NCI-H69 (cell line): ENCODE measurements at places on chromosomes 5 and 9.

GRCh38 chr5:132758451-132758850 is 11.2 kb downstream of the CCNI2 start:
- DNase-seq: no peak

GRCh38 chr9:135048046-135048757 is 39.3 kb upstream of the OLFM1 start:
- no peak for DNase-seq

DNA sequence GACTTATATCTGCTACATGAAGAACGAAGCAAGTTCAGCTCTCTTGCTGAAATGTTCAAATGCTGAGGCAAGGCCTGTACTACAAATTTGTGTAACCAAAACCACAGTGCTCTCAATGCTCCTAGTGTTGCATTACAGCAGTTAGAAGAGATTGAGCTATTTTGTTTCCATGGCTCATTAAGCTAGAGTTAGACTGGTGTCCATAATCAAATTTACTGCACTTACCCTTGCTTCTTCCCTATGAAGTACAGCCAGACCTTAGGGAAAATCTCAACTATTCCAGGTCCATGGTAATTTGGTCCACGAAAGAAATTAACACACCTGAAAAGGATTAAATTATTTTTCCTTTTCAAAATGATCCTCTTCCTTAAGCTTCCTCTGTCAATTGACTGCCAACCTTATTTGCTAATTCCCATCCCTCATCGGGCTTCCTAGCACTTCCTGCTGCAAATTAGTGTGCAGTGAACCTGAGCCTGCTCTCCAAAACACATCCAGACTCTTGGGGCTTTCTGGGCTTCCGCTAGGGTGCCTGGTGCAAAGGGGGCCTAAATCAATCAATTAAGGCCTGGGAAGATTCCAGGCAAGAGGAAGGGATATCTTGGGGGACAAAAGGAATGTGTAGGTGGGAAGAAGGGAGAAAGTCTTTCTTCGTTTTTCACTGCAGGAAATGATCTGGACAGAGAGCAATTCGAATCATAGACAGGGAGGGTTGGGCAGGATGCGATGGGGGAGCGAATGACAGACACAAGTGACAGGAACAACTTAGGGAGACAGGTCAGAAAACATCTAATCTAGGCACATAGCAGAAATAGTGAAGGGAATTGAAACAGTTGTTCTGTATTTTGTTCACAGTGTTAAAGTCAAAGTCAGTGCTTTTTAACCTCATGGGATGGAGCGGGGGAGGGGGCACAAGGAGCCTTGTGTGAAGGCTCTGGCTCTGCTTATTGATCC is 542.4 kb downstream of the RAB3C start:
- peak; percentile 85 for DNase-seq

DNA sequence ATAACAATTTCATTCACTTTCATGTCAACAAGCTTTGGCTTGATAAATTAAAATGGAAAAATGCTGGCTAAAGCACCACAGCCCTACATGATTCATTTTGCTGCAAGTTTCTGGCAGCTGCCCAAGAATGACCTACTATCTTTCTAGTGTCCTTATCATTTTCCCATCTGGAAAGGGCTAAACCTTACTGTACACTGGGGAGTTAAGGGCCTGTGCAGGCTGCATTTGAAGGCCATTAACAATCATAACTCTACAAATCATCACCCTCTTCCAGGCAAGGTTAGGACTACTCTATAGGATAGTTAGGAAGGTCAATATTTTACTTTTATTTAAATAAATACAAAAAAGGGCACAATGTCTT is 579.7 kb upstream of the ZNF608 start:
- peak; percentile 98 for DNase-seq

DNA sequence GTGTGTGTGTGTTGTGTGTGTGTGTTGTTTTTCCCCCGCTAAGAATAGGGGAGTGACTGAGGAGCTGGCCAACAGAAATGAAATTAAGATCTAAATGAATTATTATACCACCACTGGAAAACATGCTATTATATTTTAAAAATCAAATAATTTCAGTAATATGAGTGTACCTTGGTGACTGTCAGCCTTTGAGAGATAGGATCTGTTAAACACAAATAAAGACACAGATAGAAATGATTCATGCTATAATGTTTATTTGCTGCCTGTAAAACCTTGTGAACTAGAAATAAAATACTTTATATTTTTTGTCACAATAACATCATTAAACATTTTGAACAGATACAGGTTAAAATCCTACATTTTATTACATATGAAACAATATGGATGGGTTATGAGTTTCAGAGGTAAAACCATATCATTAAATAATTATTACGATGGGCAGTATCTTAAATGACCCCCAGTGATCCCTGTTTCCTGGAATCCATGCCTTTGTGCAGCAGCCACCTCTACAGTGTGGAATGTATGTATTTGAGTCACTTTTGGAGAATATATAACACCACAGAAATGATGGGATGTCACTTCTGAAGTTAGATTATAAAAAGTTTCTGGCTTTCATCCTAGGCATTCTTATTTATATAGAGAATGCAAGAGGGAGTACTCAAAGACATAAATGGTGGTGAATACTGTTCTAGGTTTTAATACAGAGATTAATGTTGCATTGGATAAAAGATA is 617.2 kb downstream of the CDH18 start:
- DNase-seq: no peak

DNA sequence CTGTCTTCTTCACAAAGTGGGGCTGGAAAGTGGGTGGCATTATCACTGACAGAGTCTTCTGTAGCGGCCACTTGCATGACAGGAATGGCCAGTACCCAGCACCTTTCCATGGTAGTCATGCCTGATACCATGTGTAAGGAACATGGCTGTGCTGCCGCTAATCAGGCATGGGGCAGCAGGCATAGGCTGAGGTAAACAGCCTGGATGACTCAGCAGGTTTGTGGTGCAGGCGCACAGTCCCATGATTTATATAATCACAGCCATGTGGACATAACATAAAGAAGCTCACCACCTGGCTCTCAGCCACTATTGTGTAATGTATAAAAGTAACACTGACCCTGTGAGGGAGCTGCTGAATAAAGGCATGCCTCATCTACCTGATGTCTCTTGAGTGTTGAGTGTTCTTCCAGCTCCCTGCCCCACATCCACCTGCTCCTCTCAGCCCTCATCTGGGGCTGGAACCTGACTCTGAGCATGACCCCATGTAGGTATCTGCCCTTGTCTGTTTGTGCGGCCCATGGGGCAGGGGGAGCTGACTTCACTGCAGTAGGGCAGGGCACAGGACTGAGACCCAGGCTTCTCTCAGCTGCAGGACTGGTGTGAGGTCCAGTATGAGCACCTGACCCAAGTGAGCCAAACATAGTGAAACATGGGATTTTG is 13.2 kb upstream of the ICE1 start:
- DNase-seq: peak; percentile 4

DNA sequence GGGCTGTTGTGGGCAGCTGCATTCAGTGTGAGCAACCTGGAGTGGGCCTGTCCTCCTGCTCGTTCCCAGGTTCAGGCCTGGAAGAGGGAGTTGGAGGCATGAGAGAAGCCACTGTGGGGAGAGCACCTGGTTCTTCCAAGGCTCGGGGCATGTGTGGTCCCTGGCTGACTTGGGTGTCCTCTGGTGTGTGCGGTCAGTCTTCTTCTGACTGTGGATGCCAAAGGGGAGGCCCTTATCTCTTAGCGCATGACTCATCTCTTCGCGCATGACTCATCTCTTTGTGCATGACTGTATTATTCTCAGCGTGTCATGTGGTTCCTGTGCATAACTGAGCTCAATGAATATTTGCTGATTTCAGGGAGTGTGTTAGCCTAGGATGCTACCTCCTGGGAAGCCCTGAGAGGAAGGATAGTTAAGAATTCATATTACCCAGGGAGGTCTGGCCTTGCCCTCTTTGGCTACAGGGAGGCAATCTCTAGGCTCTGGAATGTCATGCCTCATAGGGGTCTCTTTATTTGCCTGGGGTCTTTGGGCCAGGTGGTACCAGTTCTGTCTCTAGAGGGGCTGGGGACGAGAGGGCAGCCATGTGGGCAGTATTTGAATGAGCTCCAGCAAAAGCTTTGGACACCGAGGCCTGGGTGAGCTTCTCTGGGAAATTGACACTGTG is 188.7 kb downstream of the HSPA4 start:
- DNase-seq: peak; percentile 73

DNA sequence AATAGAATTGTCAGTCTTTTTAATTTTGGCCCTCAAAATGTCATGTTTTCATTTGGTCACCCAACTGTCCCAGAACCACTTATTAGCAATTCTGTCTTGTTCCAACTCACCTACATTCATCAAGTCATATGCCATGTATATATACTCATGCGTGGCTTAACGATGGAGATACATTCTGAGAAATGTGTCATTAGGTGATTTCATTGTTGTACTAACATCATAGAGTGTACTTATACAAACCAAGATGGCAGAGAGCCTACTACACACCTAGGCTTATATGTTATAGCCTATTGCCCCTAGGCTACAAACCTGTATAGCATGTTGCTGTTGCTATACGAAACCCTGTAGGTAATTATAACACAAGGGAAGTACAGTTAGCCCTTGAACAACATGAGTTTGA is 36.6 kb downstream of the RNF38 start:
- DNase-seq: no peak

DNA sequence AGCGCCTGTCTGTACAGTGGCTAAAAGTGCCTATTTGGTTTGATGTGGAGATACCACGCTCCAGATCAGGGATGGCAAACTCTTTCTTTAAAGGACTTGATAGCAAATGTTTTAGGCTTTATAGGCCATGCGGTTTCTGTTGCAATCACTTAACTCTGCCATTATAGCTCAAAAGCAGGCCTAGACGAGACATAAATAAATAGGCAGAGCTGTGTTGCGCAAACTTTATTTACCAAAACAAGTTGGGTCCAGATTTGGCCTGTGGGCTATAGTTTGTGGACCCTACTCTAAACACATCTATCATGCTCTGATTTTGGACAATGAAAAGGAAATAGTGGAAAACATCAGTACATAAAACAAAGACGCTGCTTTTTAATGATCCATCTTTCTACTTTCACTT is 79.2 kb downstream of the PTCH1 start:
- DNase-seq: no peak

DNA sequence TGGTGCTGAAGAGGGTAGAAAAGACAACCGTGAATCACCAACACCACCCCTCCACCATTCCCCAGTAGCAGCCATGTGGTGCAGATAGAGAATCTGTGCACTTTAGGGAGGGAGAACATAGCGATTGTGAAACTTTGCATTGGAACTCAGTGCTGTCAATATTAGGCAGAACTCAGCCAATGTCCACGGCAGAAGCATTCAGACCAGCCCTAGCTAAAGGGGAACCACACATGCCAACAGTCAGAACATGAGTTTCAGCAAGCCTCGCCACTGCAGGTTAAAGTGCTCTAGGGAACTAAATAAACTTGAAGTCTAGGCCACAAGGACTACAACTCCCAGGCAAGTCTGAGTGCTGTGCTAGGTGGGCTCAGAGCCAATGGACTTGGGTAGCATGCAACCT is 38.5 kb upstream of the DEPDC1B start:
- no peak for DNase-seq

- DNase-seq: no peak
Observed at GRCh38 chr9:89845321-89845720, 240.5 kb downstream of the GADD45G start.

GRCh38 chr5:9059920-9060691 is 485.8 kb downstream of the SEMA5A start:
- DNase-seq: no peak

GRCh38 chr5:175285261-175285660 is 158.7 kb downstream of the DRD1 start:
- DNase-seq: no peak
